ENCODE measurements at places on chromosomes 12 and 14.

DNA sequence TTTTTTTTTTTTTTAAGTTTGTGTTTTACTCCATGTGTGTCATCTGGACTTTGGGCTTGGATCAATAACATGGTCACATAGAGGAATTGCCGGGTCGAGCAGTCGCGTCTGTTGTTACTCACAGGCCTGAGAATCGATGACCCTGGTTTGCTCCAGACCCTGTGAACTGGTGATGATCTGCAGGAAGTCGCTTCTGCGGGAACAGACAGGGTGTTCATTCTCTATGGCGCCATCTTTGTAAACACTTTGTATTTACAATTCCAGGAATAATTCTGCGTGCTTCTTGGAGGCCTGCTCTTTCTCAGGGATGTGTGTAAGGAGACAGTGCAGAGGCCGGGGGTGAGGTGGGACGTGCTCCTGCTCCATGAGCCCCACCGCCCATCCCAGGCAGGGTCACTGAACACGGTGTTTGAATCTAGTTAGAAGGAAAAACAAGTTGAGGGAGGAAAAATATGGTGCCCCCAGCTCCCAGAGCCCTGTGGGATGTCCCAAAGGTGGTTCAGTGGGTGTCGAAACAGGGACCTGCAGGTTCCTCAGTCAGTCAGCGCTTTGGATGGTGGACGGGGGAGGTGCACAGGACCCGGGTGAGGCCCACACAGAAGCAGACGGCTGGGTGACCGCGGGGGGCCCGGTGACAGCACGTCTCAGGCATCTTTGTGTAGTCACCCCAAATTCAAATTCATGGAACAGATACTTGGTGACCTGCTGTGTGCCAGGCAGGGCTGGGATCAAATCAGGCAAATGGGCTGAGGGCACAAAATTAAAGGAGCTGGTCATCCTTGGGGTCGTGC lies 58.8 kb downstream of the ADGRD1 start:
- DNase-seq: no peak

DNA sequence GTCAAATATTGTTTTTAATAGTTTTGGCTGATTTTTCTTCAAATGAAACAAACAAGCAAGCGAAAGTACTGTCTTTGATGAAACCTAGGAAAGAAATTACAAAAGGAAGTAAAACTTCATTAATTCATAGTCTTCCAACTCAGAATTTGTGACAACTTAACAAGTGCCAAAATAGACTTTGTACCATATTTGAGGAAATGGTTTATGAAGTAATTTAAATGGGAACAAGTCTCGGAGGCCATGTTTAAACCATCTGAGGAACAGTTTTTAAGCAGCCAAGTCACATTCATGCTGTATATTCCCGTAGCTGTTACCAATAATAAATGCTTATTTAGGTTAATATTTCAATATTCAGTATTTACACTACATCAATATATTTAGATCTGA lies 745 bp upstream of the ARHGDIB start:
- DNase-seq: no peak

GRCh38 chr12:42550800-42551199 lies 38.7 kb downstream of the PRICKLE1 start:
- DNase-seq: no peak

- DNase-seq: no peak
These were observed 42.1 kb downstream of the B4GALNT3 start for GRCh38 chr12:501722-502447.

- no peak for DNase-seq
These were observed 70.3 kb downstream of the STON2 start for GRCh38 chr14:81329640-81330381.

- no peak for DNase-seq
These were observed 36.2 kb upstream of the ETNK1 start for GRCh38 chr12:22588817-22589216.

GRCh38 chr14:100406505-100407131 lies 83.5 kb downstream of the SLC25A47 start:
- DNase-seq: peak; percentile 64

DNA sequence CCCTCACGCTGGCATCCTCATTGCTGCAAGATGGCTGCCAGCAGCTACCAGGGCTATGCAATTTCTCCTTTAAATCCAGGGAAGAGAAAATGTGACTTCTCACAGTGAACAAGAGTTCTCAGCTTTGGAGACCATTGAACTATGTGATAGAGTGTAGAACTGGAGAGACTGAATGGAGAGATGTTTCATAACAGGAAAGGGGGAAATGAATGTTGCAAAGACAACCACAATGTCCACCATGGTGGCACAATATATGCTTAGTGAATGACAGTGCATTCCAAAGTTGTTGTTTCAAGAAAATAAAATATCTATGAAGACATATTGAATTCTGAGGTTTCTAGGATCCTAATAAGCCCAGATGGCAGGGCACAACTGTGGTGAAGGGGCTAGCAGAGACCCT lies 13.2 kb upstream of the COCH start:
- DNase-seq: no peak

GRCh38 chr12:46124848-46125619 lies 134.7 kb upstream of the SCAF11 start:
- peak; percentile 82 for DNase-seq

- DNase-seq: no peak
These were observed 100.6 kb downstream of the DIO2 start for GRCh38 chr14:80110721-80111120.

- no peak for DNase-seq
These were observed 158.5 kb downstream of the ZFP36L1 start for GRCh38 chr14:68634332-68634731.

DNA sequence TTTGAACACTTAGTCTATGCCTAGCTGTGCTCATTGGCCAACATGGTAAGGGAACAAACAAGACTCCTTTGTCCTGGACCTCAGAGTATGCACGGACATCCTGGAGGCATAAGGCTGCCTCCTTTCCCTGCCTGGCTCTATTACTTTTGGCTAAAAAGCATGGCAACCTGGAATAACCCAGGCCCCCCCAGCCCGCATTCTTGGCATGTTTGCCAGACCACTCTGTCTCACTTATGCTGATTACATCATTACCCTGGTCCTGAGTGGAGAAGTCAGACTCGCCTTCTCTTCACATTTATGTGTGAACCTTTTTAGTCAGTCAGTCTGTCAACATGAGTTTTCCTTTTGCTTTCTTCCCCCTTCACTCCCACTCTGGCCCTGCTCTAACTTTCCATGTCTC lies 58.0 kb upstream of the ELK3 start:
- DNase-seq: no peak

GRCh38 chr12:131723532-131723931 lies 12.6 kb downstream of the SFSWAP start:
- DNase-seq: no peak

GRCh38 chr12:24678436-24678835 lies 270.5 kb downstream of the BCAT1 start:
- DNase-seq: no peak

GRCh38 chr12:13443498-13443897 lies 247.0 kb downstream of the EMP1 start:
- no peak for DNase-seq

DNA sequence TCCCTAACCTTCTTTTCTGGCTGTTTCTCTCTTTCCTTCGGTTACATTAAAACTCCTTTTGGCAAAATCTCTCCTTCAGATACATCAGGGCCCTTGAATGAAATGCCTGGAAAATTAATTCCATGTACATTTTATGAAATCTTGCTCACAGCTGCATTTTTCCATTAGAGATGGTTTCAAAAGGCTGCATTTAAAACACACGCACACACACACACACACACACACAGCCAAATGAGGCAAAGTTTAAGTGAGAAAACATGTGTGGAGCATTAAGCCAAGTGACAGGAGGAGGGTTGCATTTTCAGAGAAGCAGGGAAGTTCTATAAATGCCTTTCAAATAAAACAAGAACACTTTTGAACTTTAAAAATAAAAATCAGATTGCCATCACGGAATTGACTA lies 216.4 kb downstream of the LRIG3 start:
- no peak for DNase-seq

GRCh38 chr14:75432411-75432810 lies 4.6 kb downstream of the JDP2 start:
- no peak for DNase-seq

DNA sequence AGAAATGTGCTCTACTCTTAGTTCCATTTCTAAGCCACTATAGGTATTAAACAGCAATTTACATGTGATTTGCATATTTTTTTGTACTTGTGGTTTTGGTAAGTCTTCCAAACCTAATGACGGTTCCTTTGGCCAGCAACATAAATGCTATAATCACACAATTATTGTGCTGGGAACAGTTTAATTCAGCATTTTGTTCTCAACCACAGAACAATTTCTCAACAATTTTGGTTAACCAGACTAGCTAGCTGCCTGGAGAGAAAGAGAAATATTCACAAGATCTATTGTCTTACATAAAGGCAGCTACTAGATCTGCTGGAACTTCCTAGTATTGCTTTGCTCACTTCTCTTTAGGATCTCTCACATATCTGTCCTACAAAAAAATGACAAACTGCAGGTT lies 265.3 kb downstream of the SOX5 start:
- no peak for DNase-seq

GRCh38 chr14:95240859-95241813 lies 78.6 kb downstream of the CLMN start:
- no peak for DNase-seq

DNA sequence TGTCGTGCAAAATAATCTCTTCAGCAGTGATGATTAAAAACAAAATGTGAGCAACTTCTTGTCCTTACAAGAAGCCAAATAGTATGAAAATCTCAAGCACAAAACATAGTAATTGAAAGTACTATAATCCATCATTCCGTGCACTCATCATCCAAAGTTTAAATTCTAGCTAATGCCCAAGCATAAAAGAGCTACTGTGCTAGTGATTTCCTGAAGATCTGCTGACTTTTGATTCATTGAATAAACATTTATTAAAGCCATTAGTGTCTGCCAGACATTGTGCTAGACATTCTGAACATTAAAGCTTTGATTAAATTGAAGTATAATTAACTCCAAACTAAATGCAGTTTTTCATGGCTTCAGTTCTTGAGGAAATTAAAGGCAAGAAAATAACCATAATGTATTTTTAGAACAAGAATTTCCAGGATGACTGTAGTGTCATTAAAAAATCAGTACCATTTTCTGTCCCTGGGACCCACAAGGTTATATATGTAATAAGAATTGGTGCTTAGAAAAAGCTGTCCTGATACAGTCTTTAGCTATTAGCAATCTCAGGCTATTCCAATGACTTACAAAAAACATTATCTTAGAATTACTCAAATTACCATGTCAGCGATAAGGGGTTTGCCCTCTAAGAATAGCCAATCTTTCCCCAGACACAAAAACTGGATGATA lies 71.7 kb downstream of the CMAS start:
- no peak for DNase-seq

DNA sequence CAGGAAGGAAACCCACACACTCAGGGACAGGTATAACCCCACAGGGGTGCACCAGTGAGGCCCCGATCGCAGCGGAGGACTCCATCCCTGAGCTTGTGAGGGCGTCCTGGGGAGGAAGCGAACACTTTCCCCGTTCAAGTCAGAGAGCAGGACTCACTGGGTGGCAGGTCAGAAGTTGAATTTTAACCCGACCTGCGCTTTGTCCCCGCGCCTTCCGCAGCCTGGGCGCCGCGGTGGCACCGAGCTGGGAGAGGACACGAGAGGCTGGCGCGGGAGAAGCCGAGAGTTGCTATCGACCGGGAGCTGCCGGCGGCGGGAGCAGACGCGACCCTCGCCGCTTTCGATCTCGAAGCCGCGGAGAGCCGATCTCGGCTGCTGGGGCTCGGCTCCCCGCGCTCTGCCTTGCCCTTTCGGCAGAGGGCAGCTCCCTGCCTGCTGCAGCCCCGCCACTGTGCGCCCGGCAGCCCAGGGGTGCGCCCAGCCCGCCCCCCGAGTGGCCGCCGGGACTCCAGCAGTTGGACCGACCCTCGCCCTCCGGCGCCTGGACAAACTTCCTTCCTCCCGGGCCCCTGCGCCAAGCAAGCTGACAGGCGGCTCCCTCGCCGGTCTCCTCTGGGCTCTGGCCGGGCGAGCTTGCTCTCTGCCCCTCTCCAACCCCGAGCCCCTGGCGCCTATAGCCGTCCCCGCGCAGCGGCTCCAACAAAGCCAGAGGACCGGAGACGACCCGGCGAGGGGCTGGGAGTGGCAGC lies 918 bp downstream of the LIN7A start:
- no peak for DNase-seq

- no peak for DNase-seq
These were observed 9.4 kb upstream of the LRP1-AS start for GRCh38 chr12:57156701-57157403.

DNA sequence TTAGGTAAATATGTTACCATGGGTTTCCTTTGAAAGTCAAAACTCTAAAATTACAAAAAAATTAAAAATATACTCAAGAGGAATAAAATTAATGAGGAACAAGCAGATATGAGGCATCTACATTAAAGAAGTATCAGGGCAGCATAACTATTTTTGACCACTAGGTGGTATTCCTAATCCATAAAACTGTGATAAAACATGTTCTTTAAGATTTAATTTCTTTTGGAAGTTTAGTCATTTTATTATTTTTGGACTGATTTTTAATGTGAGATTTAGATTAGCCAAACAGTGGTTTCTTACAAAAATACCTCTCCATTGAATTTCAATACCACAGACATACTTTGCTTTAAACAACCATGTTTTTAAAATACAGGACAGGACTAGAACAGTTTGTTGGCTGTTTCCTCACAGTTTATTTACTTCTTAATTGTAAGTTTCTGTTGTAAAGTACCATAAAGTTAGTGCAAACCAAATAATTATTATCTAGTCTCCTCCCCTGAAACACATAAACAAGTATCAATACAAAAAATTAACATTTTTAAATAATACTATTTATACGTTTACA lies 49.8 kb downstream of the NTS start:
- DNase-seq: no peak

DNA sequence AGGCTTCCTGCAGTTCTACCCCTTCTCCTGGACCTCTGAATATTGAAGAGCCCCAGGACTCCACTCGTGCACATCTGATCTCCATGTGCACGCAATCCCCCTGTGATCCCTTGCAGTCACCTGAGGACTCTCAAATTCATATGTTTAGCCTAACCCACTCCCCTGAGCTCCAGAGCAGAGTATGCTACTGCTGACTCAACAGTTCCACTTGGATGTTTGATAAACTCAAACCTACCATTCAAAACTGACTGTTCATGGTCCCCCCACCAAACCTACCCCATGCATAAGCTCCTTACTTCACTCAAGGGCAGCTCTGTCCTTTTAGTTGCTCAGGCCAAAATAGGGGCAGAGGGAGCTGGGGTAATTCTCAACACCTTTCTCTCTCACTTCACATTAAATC lies 96.0 kb downstream of the DNAI7 start:
- no peak for DNase-seq

DNA sequence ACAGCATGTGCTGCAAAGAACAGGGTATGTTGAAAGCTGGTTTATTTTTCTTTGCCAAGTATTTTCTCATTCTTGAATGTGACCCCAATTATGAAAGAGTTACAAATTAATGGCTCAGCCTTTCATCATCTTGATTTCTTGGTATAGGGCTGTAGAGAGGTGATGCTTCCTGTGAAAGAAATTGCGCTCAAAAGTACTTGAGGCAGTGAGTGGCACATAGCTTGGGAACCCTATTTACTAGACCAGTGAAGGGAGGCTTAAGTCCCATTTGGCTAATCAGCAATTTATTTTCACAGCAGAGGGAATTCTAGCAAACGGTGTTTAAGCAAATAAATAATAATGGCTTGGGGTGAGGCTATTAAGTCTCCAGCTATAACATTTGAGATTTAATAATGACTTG lies 153.9 kb upstream of the MIS18BP1 start:
- no peak for DNase-seq

GRCh38 chr12:127416796-127417195 lies 850.2 kb upstream of the TMEM132C start:
- no peak for DNase-seq
